Thyroid gland (tissue), 4 donors: ENCODE measurements at places on chromosomes 12 and 14. TPM values are rescaled to one million over a fixed set of nuclear protein-coding genes. Genes with fewer than 3 reads are reported as not detected.
A peak's percentile ranks its signal among the peaks of the same experiment; 100 is the strongest.

- H3K4me3 ChIP-seq, result no peak overlapping the region
- no peak for DNase-seq
- no peaks in the 10 kb centered on the region for H3K27me3 ChIP-seq
- H3K4me1 ChIP-seq, result no peaks in the 10 kb centered on the region
Observed at GRCh38 chr12:31008961-31009840, 64.5 kb upstream of the DDX11 start.

The FAM90A1 gene
- total RNA-seq, result 0.39 TPM

DNA sequence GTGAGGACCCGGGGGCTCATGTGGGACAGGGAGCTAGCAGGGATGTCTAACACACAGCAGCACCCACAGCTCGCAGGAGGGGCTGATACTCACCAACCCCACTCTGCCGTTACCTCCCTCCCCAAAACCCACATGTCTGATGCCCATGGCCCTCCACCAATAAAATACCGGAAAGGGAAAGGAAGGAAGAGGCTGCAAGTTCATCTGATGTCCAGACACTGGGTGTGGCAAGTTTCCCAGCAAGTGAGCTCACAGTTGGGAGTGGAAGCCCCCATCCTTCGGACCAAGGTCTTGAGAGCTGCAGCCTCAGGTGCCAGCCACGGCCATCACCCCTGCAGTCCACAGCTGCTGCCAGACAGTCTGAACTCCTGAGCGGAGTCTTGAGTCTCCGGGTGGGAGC is 39.3 kb upstream of the DIO3 start:
- no peaks in the 10 kb centered on the region for H3K36me3 ChIP-seq
- no peak overlapping the region for H3K4me3 ChIP-seq
- no peak for DNase-seq
- no peak overlapping the region for H3K27ac ChIP-seq

DNA sequence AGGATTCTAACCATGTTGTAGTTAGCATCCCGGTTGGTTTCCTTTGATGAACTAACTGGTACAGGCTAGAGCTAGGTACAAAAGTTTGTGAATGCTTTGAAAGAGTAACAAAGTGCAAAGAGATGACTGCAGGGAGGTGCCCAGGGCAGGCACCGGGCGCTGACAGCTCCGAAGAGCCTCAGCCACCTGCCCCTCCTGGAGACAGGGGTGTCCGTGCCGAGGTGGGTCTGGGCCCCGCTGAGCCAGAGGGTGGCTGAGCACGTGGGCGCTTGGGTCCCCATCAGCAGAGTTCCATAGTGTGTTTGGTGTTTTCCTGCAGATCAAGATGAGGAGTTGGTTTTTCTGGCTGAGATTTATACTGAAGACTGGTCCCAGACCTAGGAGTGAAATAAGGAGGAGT is 19.9 kb downstream of the PRKAB1 start:
- peaks cover 51% of the 10 kb centered on the region for H3K4me1 ChIP-seq
- no peak overlapping the region for H3K4me3 ChIP-seq
- H3K27ac ChIP-seq, result no peak overlapping the region
- no peak for DNase-seq
- no peaks in the 10 kb centered on the region for H3K36me3 ChIP-seq

DNA sequence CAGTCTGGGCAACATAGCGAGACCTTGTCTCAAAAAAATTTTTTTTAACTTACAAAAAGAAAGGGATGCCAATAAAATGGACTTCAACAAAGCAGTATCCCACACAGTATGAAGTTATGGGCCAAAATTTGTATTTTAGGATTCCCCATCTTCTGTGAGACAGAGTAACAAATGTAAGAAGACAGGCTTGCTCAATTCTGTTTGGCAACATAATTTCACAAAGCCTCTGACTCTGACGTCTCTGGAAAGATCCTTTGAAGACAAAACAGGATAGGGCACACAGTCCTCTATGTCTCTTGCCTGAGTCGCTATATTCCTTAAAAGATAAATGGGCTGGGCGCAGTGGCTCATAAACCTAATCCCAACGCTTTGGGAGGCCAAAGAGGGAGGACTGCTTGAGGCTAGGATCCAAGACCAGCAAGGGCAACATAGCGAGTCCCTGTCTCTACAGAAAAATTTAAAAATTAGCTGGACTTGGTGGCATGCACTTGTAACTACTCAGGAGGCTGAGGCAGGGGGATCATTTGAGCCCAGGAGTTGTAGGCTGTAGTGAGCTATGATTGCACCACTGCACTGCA is 1.1 kb upstream of the HOMEZ start:
- peaks cover 21% of the 10 kb centered on the region for H3K4me1 ChIP-seq
- peak overlapping the region; percentile 82 for H3K27ac ChIP-seq
- no peaks in the 10 kb centered on the region for H3K36me3 ChIP-seq
- H3K27me3 ChIP-seq, result no peaks in the 10 kb centered on the region

The TAPBPL gene
- 62.6 TPM for total RNA-seq

GRCh38 chr14:77046721-77047120 is 18.2 kb upstream of the IRF2BPL start:
- no peak overlapping the region for H3K27ac ChIP-seq
- no peaks in the 10 kb centered on the region for H3K36me3 ChIP-seq
- peaks cover 54% of the 10 kb centered on the region for H3K4me1 ChIP-seq
- no peaks in the 10 kb centered on the region for H3K27me3 ChIP-seq

GRCh38 chr12:70317781-70318180 is 48.3 kb upstream of the KCNMB4 start:
- no peaks in the 10 kb centered on the region for H3K4me1 ChIP-seq
- no peaks in the 10 kb centered on the region for H3K27me3 ChIP-seq
- no peak for DNase-seq
- H3K36me3 ChIP-seq, result no peaks in the 10 kb centered on the region
